ENCODE measurements at places on chromosomes 12 and 14.

- DNase-seq: no peak
These were observed 16.4 kb downstream of the MANSC1 start for GRCh38 chr12:12333407-12334366.

DNA sequence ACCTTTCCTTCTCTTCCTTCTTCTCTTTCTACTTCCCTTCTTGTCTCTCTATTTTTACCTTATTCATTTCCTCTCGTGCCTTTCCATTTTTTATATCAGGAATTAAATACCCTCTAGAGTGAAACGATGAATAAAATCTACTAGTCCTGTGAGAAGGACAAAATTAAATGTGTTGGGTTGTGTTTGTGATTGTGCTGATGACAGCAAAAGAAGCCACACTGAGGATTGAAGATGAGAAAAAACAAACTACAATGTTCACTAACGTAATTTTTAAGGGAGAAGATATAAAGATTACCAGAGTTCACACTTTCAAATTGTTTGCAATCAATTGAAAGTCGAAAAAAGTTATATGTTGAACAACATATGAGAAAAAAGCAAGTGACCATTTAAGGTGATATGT lies 1012.1 kb downstream of the DIO2 start:
- no peak for DNase-seq

GRCh38 chr12:1619587-1619986 lies 9.4 kb upstream of the WNT5B start:
- DNase-seq: no peak

GRCh38 chr14:20632448-20632830 lies 9.1 kb downstream of the OR6S1 start:
- no peak for DNase-seq

DNA sequence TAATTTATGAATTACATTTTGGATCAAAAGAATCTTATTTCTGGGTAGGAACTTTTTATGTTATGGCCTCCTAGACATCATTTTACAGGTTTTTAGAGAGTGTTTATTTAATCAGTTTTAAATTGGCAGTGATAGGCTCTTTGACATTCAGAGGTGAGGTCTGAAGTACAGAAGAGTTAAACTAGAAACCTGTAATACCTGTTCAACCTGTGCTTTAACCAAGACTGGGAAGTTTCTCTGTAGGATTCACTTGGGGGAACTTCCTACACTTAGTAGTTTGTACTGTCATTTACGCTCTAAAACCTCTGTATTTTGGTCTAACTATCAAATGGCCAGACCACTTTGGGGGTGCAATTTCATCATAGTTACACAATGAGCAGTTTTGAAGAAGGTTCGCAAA lies 35.9 kb downstream of the PLEKHA5 start:
- DNase-seq: no peak

DNA sequence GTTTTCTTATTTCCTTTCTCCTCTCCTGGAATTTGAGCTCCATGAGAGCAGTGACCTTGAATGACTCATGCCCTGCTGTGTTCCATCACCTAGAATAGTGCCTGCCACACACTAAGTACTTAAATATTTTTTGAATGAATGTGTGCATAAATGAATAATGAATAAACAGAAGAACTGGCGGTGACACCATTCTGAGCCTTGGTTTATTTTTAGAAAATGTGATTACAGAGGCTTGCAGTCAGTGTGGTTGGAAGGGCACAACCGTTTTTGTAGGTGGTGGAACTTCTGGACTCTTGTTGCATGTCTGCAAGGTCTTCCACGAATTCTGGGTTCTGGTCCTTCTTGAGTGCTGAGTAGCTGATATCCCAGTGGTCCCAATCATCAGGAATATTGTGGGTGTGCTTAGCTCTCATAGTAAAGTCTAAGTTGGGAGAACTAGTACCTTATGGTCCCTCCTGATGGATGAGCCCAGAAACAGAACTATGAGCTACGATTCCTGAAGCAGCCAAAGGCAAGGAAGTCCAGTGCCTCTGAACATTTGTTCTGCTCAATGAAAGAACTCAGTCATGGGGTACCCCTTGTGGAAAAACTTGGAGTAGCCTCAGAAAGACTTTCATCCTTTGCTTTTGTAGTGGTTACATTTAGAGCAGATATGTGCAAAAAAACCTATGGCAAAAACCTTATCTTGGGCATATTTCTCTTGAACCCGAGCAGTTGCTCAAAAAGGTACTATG lies 28.8 kb upstream of the BHLHE41 start:
- no peak for DNase-seq

GRCh38 chr12:64600164-64600561 lies 10.1 kb upstream of the RASSF3 start:
- no peak for DNase-seq

GRCh38 chr12:110281549-110282299 lies 677 bp downstream of the ATP2A2 start:
- no peak for DNase-seq
